ENCODE measurements at places on chromosomes 5 and 9.

- DNase-seq: no peak
Observed at GRCh38 chr9:135326141-135326540, 153.4 kb upstream of the PPP1R26 start.

DNA sequence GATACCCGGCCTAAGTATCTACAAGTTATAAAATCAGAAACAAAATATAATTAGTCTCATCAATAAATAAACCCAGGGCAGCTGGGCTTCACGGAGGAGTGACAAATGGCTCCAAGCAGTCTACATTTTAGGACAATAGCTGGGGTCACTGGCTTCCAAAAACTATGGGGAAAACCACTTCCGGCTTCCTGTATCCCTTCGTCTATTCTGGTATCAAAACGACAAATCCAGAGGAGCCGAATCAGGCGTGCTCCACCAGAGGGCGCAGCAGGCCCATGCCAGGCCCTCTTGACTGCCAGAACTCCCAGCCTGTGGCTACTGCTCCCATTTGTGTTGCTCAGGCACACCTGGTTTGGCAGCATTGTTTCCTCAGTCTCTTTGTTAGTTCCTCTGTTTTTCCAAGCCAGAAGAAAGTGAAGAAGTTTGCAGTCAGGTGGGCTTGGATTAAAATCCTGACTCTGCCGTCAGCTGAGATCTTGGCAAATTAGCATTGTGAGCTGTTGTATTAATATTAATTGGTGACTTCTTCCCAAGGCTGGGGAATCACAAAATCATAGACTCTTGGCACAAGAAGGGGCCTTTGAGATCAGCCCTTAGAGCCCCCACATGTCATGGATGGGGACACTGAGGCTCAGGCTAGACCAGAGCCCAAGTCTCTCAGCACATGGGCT, 11.6 kb upstream of the RAB14 start:
- DNase-seq: peak; percentile 10

- DNase-seq: no peak
Observed at GRCh38 chr5:81750308-81751008, 439 bp downstream of the SSBP2 start.

GRCh38 chr5:129962506-129962905, 58.2 kb downstream of the CHSY3 start:
- no peak for DNase-seq

GRCh38 chr5:82225525-82226172, 52.5 kb downstream of the RPS23 start:
- no peak for DNase-seq

GRCh38 chr9:135353935-135354334, 125.6 kb upstream of the PPP1R26 start:
- no peak for DNase-seq

DNA sequence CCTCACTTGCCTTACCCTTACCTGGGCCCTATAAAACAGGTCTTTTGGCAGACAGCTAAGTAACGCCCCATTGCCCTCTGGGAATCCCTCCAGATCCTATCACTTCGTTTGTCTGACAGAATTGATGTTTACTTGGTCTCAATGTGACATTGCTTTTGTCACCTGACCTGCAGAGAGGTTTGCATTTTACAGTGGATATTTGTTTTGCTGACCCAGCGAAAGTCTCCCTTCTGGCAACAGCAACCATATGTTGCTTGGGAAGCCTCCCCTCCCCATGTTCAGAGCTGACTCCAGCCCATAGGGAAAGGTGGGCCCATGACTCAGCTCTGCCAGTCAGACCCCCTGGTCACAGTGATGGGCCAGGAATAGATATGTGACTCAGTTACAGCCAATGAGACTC, 54.0 kb upstream of the LARP1 start:
- no peak for DNase-seq

GRCh38 chr5:75048457-75048953, 3.9 kb downstream of the GCNT4 start:
- no peak for DNase-seq

DNA sequence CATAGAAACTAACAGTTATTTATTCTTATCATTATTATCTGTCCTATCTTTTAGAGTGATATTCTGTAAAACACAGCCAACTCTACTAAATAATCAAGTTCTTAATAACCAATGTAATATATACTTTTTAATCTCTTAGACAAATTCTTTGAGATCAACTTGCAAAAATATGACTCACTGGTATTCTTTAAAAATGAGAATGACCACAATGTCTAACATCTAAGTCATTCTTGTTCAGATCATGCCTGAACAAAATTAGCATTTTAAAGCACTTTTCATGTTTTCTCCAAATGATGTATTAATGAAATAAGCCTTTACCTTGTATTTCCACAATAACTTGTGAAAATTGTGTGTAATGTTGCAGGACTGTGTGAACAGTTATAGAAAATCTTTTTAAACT, 356.9 kb upstream of the RGMB start:
- DNase-seq: no peak

GRCh38 chr5:44536650-44537260, 147.5 kb upstream of the FGF10 start:
- no peak for DNase-seq

DNA sequence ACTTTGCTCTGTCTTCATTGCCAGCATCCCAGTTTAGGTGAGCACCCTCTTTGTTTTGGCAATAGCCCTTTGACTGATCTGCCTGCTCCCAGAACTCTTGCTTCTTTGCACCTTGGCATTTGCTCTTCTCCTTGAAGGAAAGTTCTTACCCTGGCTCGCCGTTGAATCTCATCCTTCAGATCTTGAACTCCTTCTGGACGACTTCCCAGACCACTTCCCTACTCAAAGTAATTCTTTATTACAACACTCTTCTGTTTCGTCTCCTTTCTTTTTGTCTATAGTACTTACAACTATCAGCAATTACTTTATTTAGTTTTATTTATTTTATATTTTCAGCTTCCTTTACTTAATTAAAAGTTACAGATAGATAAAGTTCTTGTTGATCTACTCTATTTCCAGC, 1510.1 kb downstream of the MAT2B start:
- DNase-seq: no peak

GRCh38 chr5:39829441-39829840, 404.7 kb upstream of the DAB2 start:
- no peak for DNase-seq

- no peak for DNase-seq
Observed at GRCh38 chr5:128015478-128015877, 68.1 kb upstream of the SLC12A2 start.

DNA sequence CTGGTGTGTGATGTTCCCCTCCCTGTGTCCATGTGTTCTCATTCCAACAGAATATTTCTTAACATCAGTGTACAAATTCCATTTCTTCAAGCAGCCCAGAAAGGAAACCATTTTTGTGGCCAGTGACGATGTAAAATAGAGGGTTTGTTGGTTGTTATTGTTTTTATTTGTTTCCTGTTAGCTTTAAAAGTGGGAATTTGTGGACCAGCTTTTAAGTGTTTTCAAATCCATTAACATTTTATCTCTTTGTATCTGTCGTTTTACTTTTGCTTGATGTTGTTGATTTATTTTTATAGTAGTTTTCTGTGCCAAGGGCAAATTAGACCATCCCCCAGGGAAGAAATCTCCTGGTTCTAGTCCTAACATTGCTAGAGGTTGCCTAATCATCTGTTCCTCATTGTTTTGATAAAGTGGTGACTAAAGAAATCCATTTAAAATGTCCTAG, 100.0 kb downstream of the GDNF start:
- no peak for DNase-seq

- no peak for DNase-seq
Observed at GRCh38 chr5:134509308-134510040, 16.0 kb upstream of the JADE2 start.

DNA sequence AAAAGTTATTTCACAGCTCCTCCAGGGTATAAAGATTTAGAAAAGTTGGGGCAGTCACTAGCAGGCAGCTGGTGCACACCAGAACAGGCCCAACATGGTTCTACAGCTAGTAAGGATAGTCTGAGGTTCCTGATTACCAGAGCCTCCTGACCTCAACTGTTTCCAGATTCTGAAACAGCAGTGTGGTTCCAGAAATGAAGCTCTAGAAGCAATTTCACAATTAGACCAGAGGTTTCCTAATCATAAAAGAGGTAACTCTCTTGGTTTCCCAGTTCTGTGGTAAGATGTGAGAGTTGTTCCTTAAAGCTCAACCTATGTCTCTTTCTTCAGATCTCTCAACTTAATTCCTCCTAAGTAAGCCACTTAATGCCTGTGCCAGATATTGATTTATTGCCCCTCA, 11.9 kb downstream of the AGTPBP1 start:
- no peak for DNase-seq

- DNase-seq: no peak
Observed at GRCh38 chr5:44402084-44402483, 12.9 kb upstream of the FGF10 start.

- no peak for DNase-seq
Observed at GRCh38 chr5:122339591-122339990, 27.6 kb downstream of the SNCAIP start.

GRCh38 chr5:45847877-45848276, 151.7 kb upstream of the HCN1 start:
- DNase-seq: no peak

DNA sequence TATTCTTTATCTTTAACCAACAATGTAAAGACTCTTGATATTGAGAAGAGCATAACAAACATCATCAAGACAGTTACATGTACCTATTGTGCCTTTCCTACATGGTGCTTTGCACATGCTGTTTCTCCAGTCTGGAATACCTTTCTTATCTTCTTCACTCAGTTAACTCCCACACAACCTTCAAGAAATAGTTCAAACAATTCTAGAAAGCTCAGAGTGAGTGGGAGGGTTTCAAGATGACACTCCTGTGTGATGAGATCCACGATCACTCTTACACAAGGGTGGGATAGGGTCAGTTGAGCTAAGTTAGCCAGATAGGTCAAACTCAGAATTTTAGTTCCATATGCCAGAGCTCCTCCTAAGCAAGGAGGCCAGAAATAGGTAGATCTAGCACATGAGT, 915.5 kb downstream of the NR2F1-AS1 start:
- DNase-seq: no peak
